Activated CD4-positive, alpha-beta memory T cell treated with anti-CD3 and anti-CD28 coated beads for 36 hours (primary cell): ENCODE measurements at places on chromosomes 12 and 14.

DNA sequence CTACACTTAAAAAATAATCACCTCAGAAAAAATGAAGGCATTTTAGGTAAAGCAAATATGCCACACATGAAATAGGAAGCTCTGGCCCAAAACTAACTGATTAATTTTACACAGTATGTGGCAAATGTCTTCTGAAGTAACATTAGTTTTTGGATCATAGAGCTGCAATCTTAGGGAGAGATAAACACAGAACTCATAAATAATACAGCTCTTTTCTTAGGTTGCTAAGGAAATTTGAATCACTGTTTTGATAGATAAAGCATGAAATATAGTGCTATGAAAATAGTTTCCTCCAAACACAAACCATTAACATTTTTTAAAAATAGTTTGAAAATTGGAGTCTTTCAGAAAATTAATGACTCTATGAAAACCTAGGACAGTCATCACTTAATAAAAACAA is 15.0 kb downstream of the RASSF9 start:
- DNase-seq, result no peak

DNA sequence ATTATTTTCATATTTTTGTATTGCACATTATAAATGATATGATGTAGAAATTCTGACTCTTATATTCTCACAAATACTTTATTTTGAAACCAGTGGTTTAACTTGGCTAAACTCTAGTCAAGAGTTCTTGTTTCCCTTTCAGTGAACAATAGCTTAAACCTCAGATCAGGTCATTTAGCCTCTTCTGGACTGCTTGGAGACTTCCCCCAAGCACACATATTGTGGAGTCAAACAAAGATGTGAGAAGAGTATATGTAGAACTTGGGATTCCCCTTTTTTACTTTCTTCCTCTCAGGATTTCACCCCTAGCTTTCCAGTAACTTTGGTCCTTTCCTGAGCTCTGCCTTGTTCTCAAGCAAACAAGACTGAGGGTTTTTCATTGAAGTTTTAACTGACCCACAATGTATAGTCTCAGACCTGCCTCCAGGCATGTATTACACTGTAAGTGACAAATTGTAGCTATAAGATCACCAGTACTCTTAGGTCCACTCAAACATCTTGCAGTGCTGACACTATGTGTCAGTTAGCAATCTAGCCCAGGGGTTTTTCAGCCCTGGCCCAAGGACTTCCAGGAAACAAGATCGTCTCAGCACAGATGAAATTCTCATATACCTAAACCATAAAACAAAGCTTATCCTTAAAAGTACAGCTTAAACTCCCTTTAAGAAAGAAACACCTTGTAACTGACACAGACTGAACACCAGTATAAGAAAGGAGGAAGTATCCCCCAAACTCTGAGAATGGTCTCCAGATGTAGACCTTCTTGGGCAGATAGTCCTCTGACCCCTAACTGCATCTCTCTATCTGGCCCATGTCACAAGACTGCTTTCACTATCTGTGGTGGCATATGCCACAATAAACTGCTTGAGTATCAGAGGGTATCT is 98.6 kb downstream of the SLC6A15 start:
- no peak for DNase-seq

- no peak for DNase-seq
Observed at GRCh38 chr12:65668981-65669695, 155.1 kb upstream of the HMGA2 start.

GRCh38 chr12:93247313-93247991 is 130.3 kb upstream of the NUDT4 start:
- DNase-seq, result no peak

GRCh38 chr12:132469423-132469822 is 20.5 kb upstream of the FBRSL1 start:
- no peak for DNase-seq

DNA sequence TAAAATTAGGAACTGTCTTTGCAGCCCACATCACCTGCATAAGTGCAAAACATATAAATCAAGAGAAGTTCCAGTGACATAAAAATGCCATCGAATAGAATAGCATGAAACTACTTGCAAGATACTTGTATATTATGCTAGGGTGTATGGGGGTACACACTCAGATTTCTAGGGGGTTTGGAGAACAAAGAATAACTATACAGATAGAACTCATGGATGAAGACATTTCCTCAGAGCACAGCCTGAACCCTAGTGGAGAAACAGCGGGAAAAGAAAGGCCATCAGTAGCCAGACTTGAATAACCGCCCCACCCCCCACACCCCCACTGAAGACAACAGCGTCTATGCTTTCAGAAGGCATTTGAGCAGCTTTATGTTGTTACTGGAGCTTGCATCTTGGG is 425.8 kb downstream of the NPAS3 start:
- DNase-seq, result no peak

GRCh38 chr14:22748631-22749068 is 17.8 kb upstream of the OXA1L start:
- no peak for DNase-seq

DNA sequence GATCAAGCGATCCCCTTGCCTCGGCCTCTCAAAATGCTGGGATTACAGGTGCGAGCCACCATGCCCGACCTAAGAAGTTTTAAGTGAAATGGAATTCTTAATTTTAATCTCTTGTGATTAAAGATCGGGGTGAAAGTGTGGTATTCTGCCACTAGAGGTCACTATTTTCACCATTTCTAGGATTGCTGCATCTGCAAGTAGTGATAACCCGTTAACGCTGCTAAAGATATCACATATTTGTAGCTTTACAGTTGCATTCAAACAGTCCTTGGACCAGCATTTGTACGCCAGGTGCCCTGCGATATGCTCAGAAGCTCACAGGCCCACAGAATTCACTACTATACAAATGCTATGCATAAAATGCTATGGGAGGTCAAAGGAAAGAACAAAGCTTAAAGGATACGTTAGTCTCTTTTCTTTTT is 19.3 kb downstream of the CCDC62 start:
- no peak for DNase-seq

- DNase-seq, result no peak
Observed at GRCh38 chr12:14111230-14111865, 129.9 kb upstream of the GRIN2B start.

DNA sequence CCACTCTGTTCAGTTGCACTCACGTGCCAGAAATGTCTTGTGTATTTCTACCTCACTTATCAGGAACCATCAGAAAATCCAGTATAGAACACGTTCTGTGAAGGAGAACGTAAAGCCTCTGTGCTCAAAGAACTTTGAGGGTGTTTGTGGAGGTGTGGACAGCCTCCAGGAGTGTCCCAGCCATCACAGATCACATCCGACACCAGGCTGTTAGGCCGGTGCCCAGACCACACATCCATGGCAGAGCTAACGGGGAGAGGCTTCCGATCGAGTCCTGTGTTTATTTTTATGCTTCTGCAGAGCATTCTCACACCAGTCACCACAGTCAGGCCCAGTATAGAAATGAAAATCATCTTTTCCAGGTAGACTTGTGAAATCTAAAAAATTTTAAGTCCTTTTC is 53.6 kb downstream of the TPCN1 start:
- DNase-seq, result no peak

- no peak for DNase-seq
Observed at GRCh38 chr12:118741194-118741593, 240.1 kb upstream of the SRRM4 start.

DNA sequence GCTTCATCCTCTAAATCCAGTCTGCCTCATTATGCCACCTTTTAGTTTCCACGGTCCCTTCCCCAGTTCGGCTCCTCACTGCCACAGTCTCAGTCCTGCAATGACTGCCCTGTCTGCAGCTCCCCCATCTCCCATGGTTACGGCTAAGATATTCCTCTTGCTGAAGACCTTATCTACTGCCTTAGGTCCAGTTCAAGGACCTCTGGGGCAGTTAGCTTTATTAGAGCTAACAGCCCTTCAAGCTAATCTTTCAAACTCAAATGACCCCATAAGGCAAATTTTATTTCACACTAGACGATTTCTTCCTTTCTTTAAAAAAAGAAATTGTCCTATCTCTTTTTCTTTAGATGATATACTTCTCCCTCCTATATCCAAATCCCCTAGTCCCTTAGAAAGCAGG is 214.7 kb downstream of the MON2 start:
- DNase-seq, result no peak

- no peak for DNase-seq
Observed at GRCh38 chr14:82889701-82890100, 1356.0 kb upstream of the SEL1L start.

- DNase-seq, result no peak
Observed at GRCh38 chr14:51365241-51365965, 125.4 kb downstream of the TMX1 start.

GRCh38 chr12:47218191-47218654 is 138.5 kb upstream of the AMIGO2 start:
- DNase-seq, result peak; percentile 76

DNA sequence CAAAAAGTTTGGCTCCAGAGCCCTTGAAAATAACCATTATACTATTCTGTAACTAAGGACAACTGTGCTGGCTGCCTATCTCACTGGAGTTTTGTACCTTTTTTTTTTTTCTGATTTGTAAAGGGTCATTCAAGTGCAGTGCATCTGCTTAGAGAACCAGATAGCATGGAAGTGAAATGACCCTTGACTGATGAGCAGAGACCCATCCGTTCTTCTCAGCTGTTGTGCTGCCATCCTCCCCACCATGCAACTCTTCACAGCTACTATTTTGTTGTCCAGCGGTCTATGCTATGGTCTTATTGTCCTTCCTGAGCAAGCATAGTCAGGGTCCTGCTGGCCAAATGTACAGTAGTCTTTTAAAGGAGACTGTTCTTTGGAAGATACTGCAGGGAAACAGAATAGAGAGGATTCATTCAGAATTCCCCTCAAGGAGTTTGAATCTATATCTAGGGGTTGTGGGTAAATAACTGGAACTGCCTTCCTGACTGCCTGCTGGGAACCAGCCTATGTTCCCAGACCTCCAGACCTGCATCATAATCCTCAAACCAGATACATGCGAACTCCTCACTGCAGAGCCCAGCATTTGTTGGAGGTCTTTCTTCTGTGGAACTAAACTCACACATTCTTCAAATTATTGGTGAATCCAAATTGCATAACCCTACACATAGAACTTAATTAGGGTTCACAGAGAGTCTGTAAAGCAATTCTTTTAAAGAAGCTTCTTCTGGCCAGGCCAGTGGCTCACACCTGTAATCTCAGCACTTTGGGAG is 41.1 kb downstream of the GPR19 start:
- DNase-seq, result no peak

GRCh38 chr14:29937116-29937515 is 9.5 kb upstream of the PRKD1 start:
- DNase-seq, result no peak

DNA sequence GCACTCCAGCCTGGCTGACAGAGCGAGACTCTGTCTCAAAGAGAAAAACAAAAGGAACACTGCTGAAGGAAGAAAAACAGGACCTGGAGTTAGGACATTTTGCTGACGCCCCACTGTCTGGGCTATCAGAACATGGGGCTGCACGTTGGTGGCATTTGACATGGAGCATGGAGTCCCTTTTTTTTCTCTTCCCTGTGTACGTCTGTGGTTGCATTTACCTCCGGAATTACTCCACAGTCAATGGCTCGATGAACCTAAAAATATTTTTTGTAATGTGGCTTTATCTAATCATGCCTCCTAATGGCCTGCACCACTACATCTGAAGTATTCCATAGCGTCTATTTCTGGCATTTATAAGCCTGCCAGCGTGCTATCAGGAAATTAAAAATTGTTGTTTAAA is 30.7 kb downstream of the TESC start:
- DNase-seq, result no peak

DNA sequence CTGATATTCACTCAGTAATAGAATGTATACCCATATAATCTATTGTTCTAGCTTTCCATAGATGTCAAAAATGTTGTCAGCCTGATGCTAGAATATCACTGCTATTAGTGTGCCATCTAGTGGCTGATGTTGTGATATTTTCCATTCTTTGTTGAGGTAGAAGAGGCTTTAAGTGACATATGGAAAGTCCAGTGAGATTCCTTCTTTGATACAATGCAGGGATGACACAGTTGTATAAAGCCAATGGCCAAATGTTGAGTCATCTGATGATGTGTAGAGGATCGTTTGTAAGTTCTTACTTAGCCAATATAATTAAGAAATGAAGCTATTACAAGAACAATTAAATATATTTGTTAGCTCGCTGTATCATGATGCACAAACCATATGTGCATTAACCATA is 58.1 kb upstream of the PCED1B start:
- DNase-seq, result no peak

- no peak for DNase-seq
Observed at GRCh38 chr14:78319406-78319805, 149.2 kb downstream of the NRXN3 start.

- peak; percentile 20 for DNase-seq
Observed at GRCh38 chr14:76710056-76711010, 50.9 kb upstream of the VASH1 start.

GRCh38 chr12:108380382-108380781 is 41.3 kb upstream of the CMKLR1 start:
- no peak for DNase-seq

- peak; percentile 31 for DNase-seq
Observed at GRCh38 chr14:68282479-68283377, 463.1 kb downstream of the RAD51B start.

GRCh38 chr12:12819752-12820311 is 6.7 kb downstream of the DDX47 start:
- no peak for DNase-seq

- DNase-seq, result no peak
Observed at GRCh38 chr12:104290320-104290719, 13.2 kb upstream of the EID3 start.

- DNase-seq, result no peak
Observed at GRCh38 chr12:121927813-121928212, 9.4 kb downstream of the CFAP251 start.

- DNase-seq, result peak; percentile 41
Observed at GRCh38 chr12:2543801-2544200, 251.0 kb upstream of the FKBP4 start.

GRCh38 chr14:55336162-55336561 is 64.9 kb downstream of the FBXO34 start:
- DNase-seq, result peak; percentile 49

DNA sequence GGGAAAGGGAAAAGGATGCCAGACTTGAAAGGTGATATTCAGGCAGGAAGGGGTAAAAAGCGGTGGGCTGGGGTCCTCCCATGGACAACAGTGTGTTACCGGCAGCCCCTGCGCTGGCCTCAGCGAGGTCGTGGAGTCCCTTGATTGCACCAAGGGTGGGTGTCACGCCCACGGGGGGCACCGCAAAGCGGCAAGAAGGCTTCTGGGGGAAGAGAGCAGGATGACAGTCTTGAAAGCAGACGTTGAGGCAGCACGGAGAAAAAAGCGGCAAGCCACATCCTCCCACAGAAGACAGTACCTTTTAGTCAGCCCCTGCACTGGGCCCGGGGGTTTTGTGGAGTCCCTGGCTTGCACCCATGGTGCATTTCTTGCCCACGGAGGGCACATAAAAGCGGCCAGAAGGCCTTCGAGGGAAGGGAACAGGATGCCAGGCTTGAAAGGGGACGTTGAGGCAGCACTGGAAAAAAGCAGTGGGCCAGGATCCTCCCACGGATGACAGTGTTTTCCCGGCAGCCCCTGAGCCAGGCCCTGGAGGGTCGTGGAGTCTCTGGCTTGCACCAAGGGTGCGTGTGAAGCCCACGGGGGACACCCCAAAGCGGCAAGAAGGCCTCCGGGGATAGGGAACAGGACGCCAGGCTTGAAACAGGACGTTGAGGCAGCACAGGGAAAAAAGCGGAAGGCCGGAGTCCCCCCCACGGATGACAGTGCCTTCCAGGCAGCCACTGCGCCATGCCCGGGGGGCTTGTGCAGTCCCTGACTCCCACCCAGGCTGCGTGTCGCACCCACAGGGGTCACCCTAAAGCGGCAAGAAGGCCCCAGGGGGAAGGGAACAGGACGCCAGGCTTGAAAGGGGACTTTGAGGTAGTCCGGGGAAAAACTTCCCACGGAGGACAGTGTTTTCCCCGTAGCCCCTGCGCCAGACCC is 162.2 kb upstream of the ALG10B start:
- no peak for DNase-seq
